ENCODE measurements at places on chromosomes 12 and 14.

- no peak for DNase-seq
These were observed 44.5 kb downstream of the ALKBH1 start for GRCh38 chr14:77663293-77663692.

DNA sequence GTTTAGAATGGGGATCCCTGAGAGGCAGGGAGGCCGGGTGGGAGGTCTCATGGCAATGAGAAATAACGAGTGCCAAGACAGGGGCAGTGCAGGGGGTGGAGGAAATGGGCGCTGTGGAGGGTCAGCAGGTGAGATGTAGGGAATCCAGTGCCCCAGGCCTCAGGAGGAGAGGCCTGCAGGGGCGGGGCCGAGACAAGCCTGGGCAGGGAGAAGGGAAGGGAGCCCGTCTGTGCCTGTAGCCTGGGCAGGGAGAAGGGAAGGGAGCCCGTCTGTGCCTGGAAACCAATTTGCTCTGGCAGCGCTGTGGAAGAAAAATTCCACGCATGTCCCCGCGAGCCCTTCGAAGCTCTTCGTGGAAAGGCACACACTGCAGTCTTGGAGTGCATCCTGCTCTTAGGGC lies 10.6 kb upstream of the NCOR2 start:
- no peak for DNase-seq

DNA sequence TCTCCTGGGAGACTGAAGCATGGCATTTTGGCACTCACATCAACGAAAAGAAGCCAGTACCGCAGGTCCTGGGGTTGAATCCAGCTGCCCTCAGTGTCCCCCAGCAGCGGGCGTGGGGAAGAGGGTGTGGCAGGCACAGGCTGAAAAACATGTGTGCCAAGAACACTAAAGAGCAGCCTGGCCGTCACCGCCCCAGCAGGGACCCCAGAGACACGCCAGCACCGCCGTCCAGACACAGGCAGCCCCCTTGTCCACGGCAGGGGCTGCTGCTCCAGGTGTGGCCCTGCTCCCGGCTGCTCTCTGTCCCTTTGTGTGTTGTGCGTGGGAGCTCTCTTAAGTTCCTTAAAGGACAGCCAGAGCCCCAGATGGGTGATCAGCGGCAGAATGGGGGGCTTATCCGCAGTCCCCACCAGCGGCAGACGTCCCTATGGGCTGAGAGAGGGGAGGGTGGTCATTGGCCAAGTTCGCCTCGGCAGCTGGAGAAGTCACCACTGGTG lies 556 bp downstream of the PHETA1 start:
- DNase-seq = peak; percentile 57

GRCh38 chr12:6582196-6582595 lies 14.1 kb upstream of the NOP2 start:
- no peak for DNase-seq
